ENCODE measurements at places on chromosomes 11 and 22. TPM values are rescaled to one million over a fixed set of nuclear protein-coding genes. Genes with fewer than 3 reads are reported as not detected.
A peak's percentile ranks its signal among the peaks of the same experiment; 100 is the strongest.

DNA sequence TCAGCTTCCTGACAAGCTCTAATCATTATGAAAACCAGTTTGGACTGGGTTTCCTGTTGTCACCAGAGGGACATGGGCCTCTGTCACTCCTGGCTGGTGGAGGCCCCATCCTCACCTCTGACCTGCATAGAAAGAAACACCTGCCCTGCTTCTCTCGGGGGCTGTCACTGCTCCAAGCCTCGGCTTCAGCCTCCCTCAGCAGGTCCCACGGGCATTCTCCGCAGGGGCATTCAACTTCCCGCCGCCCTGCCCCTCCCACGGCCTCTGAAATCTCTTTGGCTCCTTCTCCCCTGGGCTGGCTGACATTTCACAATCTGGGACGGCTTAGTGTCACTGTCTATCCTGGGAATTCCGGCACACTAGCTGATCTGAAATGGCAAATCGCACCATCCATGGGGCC lies 257.9 kb downstream of the CTTN start:
- no peaks in the 10 kb centered on the region for H3K36me3 ChIP-seq
- DNase-seq, result no peak
- H3K4me3 ChIP-seq, result no peak overlapping the region
- H3K27ac ChIP-seq, result no peak overlapping the region
- no peaks in the 10 kb centered on the region for H3K4me1 ChIP-seq
- no peaks in the 10 kb centered on the region for H3K27me3 ChIP-seq

DNA sequence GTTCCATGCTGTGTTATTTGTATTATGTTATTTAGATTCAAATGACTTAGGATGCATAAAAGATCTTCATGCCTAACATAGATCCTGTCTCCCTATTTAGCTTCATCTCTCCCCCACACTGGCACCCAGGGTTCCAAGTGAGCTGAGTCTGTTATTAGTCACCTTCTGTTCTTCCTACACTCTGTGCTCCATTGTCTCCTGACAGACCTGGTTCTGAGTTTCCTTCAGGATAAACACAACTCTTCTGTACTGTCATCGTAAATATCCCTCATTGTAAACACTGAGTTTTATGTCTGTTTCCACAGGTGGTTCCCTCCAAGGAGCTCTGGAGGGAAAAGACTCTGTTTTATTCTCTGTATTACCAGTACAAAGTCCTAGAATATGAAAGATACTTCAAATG lies 8.7 kb downstream of the MMP26 start:
- no peak for DNase-seq
- no peak overlapping the region for H3K4me3 ChIP-seq
- no peaks in the 10 kb centered on the region for H3K4me1 ChIP-seq
- no peaks in the 10 kb centered on the region for H3K36me3 ChIP-seq
- H3K27ac ChIP-seq, result no peak overlapping the region
- H3K27me3 ChIP-seq, result no peaks in the 10 kb centered on the region

The LDHAL6A gene
- not detected for total RNA-seq

- H3K36me3 ChIP-seq, result no peaks in the 10 kb centered on the region
- peak; percentile 70 for DNase-seq
Measured at GRCh38 chr22:35582861-35583670, 34.1 kb downstream of the MB start.

- no peak overlapping the region for H3K27ac ChIP-seq
- H3K36me3 ChIP-seq, result no peaks in the 10 kb centered on the region
- no peak for DNase-seq
Measured at GRCh38 chr22:19466126-19466716, 12.8 kb downstream of the UFD1 start.

The SLC7A4 gene
- total RNA-seq, result 1.3 TPM
